Spleen (tissue), 13 donors: ENCODE measurements at places on chromosomes 3 and 15. TPM values are rescaled to one million over a fixed set of nuclear protein-coding genes. Genes with fewer than 3 reads are reported as not detected.

GRCh38 chr3:126117786-126118185, 33.9 kb upstream of the SLC41A3 start:
- DNase-seq = peak; percentile 68

- peak; percentile 81 for DNase-seq
Observed at GRCh38 chr15:66763186-66764071, 61.4 kb downstream of the SMAD6 start.

- no peak for DNase-seq
Observed at GRCh38 chr3:108404368-108404767, 106.0 kb downstream of the MYH15 start.

- DNase-seq = no peak
Observed at GRCh38 chr3:128372707-128373533, 93.8 kb downstream of the DNAJB8 start.

GRCh38 chr3:168583977-168584376, 488.3 kb upstream of the GOLIM4 start:
- no peak for DNase-seq

DNA sequence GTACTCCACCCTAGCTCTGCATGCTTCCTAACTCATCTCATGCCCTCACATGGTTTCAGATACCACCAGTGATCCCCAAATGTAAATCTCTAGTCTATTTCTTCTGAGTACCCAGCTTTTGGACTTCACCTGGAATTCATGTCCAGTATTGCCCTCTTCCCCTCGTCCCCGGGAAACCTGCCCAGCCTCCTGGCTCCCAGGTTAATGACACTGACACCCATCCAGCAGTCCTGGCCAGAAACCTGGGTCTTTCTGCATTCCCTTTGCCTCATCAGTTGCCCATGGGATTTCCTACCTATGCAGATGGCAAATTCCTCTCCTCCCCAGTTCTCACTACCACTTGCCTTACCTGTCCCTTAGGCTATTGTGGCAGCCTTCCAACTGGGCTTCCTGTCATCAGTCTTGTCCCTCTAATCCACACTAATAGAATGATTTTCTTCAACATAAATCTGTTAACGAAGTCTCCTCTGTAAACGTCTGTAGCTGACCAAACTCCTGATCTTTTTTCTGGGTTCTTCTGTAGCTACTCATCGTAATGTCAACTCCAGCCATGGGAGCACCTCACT, 15.3 kb upstream of the MYLK start:
- DNase-seq = no peak

GRCh38 chr3:43307649-43308048, 21.3 kb downstream of the SNRK start:
- DNase-seq = no peak

DNA sequence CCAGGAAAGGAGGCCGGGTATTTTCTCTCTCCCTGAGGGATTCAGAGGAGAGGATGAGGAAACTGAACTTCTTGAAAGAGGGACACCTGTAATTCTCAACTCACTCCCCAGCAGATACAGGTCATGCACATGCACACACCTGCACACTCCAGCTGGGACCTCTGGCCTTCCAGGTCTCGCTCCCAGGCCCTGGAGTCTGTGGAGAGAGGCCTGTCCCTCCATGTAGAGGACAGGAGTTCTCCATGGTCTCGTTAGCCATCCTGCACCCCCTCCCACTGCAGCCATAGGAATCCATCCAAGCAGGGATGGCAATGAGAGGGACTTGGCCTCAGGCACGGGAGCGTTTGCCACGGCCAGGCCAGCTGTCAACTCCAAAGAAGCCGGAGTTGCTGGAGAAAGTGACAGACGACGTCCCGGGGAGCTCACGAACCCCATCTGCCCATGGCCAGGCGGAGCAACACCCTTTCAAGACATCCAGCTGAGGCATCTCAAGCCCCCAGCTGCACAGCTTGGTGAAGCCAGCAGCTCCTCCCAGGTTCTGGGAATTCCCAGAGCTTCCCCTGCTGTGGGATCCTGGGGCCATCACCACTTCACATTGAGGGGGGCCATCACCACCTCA, 223.3 kb downstream of the UACA start:
- DNase-seq = peak; percentile 44

DNA sequence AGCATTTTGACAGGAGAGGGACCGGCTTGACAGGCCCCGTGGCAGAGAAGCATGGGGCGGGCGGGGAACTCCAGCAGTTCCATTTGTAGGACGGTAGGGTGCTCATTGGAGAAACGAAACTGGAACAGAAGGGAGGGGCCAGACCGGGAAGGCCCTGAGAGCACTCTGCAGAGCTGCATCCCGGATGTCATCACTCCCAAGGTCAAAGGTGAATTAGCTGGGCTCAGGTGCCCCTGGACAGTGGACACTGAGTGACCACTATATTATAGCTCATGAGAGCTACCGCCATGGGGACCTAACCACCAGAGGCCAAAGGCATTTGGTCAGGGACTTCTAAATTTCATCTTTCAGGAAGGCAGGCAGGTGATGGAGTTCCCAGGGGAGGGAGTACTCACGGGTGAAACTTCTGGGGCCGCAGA, 7.3 kb downstream of the CSRNP1 start:
- DNase-seq = no peak

The FSIP1 gene
- 0.09 TPM for polyA plus RNA-seq
